NCI-H526 treated with DMSO at 0.1 percent for 48 hours (cell line): ENCODE measurements at places on chromosomes 6 and 20.

DNA sequence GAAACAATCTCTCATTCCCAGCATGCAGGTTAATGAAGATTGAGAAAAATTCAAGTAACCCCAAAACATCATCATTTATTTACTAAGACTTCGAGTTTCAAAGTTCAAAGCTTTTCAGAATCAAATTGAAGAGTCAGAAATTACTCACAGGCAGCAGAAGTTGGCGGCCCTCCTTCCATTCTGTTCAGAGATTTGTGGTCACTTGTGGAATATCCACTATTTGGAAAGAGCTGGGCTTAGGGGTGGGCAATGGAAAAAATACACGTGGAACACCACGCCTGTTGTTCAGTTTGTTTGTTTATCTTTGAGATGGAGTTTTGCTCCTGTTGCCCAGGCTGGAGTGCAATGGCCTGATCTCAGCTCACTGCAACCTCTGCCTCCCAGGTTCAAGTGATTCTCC, 108.6 kb upstream of the NAA20 start:
- no peak for DNase-seq

DNA sequence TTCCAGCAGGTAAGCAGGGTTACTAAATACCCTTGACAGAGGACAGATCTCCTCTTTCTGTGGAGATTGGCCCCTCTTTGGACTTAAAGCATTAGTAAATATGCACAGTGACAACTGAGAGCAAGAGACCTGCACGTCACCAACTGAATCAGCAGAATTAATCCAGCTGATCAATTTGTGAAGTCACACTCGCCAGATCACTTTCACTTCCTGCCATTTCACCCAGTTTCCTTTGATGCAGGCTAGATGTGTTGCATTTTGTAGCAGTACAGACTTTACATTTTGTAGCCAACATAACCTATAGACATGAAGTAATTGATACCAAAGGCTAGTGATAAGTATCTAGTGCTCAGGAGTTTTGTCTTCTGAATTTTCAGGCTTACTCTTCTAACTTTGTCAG, 11.9 kb downstream of the SYNE1 start:
- no peak for DNase-seq

DNA sequence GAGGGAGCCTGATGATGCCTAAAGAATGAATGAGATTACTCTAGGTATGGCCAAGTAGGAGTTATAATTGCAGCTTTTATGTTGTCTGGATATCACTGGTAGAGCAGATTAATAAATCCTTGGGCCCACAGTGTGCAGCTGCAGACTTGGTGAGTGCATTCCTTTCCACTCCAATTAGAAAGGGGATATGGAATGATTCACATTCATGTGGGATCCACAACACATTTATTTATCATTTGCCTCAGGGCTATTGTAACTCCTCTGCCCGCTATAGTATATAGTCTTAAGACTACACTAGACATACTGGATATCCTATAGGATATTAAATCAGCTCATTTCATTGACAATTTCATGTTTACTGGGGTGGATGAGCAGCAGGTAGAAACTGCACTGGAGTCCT, 11.6 kb upstream of the HLA-G start:
- no peak for DNase-seq

- DNase-seq = no peak
Observed at GRCh38 chr6:116685437-116685993, 4.5 kb downstream of the KPNA5 start.

DNA sequence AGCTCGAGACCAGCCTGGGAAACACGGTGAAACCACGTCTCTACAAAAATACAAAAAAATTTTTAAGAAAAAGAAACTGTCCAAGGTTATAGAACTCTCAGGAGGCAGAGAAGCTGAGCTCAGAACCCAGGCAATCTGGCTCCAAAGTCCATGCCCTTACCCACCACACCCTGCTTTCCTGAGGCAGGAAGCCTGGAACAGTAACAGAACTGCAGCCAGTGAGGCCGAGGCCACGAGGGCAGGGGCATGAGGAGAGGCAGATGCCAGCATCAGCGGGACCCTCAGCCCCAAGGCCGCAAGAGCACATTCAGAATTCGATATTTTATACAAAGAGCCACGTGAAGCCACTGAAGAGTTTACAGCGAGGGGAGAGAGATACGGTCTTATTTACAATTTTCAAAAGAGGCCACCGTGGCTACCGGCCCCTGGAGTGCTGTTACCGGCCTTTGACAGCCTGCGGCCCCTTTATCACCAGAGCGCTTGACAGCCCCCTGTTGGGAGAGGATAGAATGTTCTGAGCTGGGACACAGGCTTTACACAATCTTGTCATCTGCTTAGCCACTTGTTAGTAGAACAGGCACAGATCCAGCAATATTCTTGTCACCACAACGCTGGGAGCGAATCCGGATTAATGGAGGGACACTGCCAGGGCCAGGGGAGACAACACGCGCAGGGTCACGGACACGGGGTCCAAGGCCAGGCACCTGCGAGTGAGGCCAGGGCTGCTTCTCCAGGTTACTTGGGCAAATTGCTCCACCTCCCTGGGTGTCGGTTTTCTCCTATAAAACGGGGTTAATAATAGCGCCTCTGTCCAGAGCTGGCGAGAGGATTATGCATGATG, 5.6 kb downstream of the SPATA2 start:
- DNase-seq = no peak

DNA sequence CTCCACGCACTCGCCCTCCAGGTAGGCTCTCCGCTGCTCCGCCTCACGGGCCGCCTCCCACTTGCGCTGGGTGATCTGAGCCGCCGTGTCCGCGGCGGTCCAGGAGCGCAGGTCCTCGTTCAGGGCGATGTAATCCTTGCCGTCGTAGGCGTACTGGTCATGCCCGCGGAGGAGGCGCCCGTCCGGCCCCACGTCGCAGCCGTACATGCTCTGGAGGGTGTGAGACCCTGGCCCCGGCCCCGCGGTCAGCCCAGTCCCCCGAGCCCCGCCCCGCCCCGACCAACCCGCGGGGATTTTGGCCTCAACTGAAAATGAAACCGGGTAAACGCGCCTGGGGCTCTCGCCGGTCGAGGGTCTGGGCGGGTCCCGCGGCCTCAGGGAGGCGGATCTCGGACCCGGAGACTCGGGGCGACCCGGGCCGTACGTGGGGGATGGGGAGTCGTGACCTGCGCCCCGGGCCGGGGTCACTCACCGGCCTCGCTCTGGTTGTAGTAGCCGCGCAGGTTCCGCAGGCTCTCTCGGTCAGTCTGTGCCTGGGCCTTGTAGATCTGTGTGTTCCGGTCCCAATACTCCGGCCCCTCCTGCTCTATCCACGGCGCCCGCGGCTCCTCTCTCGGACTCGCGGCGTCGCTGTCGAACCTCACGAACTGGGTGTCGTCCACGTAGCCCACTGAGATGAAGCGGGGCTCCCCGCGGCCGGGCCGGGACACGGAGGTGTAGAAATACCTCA, 598 bp downstream of the HLA-B start:
- peak; percentile 8 for DNase-seq

- DNase-seq = no peak
Observed at GRCh38 chr6:100230115-100230952, 234.4 kb downstream of the SIM1 start.

GRCh38 chr6:45595010-45595851, 217.5 kb upstream of the SUPT3H start:
- no peak for DNase-seq

DNA sequence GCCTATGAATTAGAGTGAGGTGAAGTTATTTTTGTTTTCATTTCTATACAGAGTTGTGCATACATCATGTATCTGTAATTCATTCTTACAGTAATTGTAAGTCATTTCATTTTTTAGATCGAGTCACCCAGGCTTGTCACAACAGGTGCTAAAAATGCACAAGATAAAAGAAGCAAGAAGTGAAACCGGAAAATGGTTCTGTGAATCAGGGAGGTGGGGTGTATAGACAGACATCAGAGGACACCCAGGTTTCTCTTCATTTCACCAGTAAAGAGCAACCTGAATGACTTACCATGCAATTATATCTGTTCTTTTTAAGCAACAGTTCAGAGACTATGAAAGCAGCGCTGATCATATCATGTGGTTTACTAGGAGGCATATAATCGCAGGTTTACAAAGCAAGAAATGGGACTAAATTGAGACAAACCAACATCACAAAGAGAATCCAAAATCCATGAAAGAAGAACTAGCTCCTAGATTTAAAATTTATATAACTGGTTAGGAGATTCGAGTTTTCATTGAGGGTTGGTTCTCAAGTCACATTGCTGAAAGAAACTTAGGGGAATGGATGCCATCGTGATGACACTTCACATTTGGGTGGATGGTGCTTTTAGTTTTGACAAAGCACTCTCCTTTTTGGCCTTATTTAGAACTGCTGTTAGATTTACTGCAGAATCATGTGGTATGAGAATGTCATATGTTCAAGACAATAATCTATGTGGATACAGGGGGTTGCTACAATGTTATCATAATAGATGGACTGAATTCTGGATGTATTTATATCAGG, 27.9 kb upstream of the TBC1D7 start:
- DNase-seq = no peak

- DNase-seq = no peak
Observed at GRCh38 chr6:38476141-38476540, 163.6 kb downstream of the BTBD9 start.

DNA sequence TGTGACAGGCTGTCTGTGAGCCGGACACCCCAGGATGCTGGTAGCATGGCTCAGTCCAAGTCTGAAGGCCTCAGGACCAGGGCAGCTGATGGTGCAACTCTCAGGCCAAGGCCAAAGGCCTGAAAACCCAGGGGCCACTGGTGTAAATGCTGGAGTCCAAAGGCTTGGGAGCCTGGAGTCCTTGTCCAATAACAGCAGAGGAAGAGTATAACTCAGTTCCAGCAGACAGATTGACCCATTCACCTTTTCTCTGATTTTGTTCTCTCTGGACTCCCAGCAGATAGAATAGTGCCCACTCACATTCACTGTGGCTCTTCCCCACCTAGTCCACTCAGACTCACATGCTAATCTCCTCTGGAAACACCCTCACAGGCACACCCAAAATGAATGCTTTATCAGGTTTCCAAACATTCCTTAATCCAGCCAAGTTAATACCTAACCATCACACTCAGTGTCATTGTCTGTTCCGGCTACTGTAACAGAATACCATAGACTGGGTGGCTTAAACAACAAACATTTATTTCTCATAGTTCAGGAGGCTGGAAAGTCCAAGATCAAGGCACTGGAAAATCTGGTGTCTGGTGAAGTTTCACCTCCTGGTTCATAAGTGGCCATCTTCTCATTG, 5.0 kb upstream of the TRAF3IP2 start:
- DNase-seq = no peak

DNA sequence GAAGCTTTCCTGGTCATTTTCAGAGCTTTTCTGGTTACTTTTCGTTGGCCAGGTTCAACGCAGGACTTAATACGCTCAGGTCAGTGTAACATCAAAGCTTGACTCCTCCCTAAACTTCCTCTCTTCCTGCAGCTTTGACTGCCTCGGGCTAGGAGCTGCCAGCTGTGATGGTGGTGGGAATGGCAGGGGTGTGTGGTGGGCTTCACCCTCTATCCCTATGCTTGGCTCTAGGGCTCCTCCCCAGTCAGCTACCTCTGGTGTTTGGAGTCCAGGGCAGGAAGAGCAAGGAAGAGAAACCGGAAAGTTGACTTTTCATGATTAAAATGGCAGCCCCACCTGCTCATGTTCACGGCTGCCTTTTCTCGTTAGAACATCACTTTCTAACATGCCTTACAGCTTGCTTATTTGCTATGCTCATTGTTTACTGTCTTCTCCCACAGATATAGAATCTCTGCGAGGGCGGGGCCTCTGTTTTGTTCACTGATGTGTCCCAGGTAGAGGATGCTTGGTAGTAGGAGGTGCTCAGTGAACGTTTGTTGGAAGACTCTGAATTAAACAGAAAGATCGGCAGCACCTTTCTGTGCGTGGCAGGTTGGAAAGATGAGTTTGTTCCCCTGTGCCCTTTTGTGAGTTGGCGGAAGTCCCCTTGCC, 16.1 kb upstream of the PPP1R14C start:
- DNase-seq = no peak

DNA sequence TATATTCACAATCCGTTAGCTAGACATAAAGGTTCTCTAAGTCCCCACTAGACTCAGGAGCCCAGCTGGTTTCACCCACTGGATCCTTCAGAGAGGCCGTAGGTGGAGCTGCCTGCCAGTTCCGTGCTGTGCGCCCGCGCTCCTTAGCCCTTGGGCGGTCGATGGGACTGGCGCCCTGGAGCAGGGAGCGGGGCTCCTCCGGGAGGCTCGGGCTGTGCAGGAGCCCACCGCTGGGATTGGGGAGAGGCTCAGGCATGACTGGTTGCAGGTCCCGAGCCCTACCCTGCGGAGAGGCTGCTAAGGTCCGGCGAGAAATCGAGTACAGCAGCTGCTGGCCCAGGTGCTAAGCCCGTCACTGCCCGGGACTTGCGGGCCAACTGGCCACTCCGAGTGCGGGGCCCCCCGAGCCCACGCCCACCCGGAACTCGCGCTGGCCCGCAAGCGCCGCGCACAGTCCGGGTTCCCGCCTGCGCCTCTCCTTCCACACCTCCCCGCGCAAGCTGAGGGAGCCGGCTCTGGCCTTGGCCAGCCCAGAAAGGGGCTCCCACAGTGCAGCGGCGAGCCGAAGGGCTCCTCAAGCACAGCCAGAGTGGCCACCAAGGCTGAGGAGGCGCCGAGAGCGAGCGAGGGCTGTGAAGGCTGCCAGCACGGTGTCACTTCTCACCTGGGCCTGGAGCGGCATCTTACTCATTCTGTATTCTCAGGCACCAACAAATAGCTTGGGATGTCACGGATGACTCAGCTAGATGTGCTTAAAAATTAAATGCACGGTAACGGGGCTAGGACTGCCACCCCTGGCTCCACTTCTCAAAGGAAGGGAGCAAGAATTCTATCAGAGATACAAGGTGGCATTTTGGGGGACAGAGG, 44.1 kb downstream of the IRF4 start:
- DNase-seq = no peak

GRCh38 chr6:75209184-75209723, 3.4 kb upstream of the COL12A1 start:
- DNase-seq = no peak

- DNase-seq = no peak
Observed at GRCh38 chr20:5737966-5738365, 12.2 kb upstream of the SHLD1 start.

- DNase-seq = peak; percentile 40
Observed at GRCh38 chr6:18327626-18328025, 59.5 kb upstream of the RNF144B start.

DNA sequence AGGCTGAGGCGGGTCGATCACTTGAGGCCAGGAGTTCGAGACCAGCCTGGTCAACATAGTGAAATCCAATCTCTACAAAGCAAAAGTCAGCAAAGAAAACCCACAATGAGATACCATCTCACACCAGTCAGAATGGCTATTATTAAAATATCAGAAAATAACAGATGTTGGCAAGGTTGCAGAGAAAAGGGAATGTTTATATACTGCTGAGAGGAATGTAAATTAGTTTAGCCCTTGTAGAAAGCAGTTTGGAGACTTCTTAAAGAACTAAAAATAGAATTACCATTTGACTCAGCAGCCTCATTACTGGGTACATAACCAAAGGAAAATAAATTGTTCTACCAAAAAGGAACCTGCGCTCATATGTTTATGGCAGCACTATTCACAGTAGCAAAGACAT, 16.7 kb upstream of the GCM1 start:
- no peak for DNase-seq

- no peak for DNase-seq
Observed at GRCh38 chr6:4806337-4806725, 30.1 kb downstream of the CDYL start.
